Stimulated activated CD4-positive, alpha-beta T cell treated with anti-CD3 and anti-CD28 coated beads, TNF-alpha, amount 100 ng/mL, for 24 hours (primary cell): ENCODE measurements at places on chromosomes 2 and 18.

DNA sequence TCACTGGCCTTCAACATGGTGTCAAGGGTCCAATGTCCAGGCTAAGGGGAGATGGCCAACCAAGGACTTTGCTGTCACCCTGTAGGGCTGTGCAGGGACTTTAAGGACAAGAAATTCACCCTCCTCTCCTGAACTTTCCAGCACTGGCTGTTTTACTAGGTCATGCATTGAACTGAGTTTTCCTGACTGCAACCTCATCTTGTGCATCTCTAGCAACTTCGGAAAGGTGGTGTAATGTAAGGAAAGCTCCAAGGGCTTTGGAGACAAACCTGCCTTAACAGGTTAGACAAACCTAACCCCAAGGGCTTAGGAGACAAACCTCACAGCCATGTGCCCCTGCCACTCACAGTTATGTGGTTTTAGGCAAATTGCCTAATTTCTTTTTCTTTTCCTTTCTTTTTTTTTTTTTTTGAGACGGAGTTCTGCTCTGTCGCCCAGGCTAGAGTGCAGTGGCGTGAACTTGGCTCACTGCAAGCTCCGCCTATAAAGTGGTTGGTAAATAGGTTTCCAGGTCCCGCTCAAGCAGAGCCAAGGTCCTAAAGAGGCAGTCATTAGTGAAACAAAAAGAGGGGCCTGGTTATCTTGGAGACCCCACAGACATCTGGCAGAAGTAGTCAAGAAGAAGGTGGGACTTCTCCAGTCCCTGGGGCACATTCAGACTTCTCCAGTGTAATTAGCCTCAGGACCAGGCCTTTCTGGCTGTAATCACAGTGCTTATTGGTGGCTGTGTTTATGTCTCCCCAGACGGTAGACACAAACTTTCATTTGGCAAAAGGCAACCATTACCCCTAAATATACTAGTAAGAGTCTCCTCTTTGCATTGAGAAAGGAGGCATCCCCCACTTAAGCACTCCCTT lies 37.6 kb upstream of the PMAIP1 start:
- no peak for DNase-seq

- no peak for DNase-seq
Measured at GRCh38 chr18:67400502-67401117, 115.9 kb downstream of the DSEL start.

DNA sequence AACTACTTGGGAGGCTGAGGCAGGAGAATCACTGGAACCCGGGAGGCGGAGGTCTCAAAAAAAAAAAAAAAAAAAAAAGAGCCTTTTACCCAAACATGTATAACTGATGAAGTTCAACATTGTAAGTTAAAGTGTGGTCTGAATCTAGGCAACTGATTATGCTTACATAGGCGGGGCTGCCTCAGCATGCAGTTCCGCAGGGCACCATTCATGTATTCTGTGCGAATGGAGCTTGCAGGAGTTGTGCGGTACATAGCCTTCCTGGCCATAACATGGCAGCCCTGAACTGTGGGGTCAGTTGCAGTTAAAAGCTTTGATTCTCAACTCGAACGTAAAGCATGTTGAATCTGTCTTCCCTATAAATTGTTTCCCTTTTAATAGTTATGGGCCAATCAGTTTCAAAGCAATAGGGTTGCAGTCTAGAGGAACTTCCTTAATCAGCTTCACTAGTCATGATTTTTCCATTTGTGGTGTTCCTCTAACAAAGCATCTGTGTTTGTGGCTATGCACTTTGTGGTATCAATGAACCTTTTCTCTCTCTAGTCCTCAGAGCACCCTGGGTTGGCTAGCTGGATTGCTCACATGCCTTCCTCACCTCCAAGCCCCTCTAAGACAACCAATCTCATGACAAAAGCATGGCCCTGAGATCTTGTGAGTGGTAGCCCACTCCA lies 30.6 kb upstream of the CEP68 start:
- DNase-seq = no peak

- DNase-seq = no peak
Measured at GRCh38 chr2:56314371-56314770, 130.6 kb downstream of the CCDC85A start.

DNA sequence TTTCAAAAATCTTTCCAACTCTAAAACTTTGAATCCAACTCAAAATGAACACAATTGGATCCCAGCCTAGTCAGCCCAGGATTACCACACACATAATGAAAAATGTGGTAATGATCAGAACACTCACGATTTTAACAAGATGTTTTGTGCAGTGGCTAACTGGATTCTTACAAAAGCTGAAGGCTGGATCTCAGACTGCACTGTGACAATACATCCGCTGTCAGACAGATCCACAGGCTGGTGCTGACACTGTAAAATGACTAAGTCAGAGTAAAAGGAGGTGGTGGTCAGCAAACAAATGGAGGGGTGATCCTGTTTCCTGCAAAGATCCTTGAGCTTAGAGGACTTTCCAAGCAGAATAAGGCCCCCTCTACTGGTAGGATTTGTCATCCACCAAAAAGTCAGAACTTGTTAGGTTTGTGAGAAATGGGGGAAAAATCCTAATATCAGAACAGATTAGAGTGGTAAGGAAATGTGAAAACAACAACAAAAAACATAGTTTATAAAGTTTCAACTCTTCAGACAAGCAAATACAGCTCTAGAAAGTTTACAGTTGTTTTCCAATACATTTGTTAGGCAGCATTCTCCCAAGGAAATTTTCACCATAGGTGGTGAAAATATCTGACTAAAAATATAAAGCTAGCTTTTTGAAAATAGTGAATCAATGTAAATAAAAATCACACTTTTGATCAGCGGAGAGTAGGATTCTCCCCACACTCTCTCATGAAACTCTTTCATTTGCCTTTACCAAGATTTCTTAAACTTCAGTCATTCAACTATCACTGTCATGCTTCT lies 211.9 kb downstream of the AGPS start:
- no peak for DNase-seq

- peak; percentile 32 for DNase-seq
Measured at GRCh38 chr2:221517696-221518151, 54.4 kb downstream of the EPHA4 start.

GRCh38 chr2:233565685-233566140 lies 869 bp downstream of the USP40 start:
- no peak for DNase-seq

DNA sequence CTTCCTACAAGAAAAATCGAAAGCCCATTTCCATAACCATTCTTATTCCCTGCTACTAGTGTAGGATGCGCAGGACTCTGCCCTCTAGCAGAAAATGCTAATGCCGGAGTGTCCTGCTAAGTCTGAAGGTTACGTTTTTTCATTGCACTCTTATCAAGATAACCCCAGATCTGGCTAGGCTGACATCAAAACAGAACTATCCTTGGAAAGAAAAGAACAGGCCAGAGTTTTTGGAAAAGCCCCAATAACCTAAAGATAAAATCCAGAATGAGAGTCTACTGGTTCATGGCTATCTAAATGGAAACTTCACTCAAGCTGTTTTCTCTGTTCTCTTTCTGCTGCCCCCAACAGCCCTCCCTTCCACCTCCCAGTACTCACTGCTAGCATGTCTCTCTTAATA lies 913 bp downstream of the RNF152 start:
- no peak for DNase-seq

GRCh38 chr2:233068762-233069418 lies 8.7 kb downstream of the INPP5D start:
- no peak for DNase-seq

DNA sequence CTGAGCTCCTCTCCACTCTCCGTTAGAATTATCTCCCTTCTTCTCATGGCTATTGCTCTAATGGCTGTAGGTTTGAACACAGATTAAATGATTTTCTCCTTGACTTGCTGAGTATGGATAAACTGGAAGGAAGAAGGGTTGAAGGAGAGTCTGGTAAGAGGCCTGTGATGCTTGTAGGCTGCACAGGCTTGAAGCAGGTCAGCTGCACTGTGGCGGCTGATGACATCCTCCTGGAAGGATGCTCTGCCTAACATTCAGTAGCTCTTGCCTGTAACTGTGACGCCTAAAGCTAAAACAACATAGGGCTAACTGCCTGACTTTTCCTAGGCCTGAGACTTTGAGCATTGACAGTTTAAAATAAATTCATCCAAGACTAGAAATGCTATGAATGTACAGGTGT lies 166.3 kb downstream of the MREG start:
- DNase-seq = no peak

GRCh38 chr2:18005411-18005810 lies 126.9 kb downstream of the KCNS3 start:
- no peak for DNase-seq

GRCh38 chr2:28713577-28714298 lies 37.9 kb upstream of the PPP1CB start:
- no peak for DNase-seq

- DNase-seq = no peak
Measured at GRCh38 chr2:72797740-72798139, 28.1 kb downstream of the EXOC6B start.

GRCh38 chr2:106163948-106164545 lies 30.1 kb downstream of the UXS1 start:
- DNase-seq = no peak

- DNase-seq = no peak
Measured at GRCh38 chr2:202790676-202791075, 80.9 kb downstream of the ICA1L start.

DNA sequence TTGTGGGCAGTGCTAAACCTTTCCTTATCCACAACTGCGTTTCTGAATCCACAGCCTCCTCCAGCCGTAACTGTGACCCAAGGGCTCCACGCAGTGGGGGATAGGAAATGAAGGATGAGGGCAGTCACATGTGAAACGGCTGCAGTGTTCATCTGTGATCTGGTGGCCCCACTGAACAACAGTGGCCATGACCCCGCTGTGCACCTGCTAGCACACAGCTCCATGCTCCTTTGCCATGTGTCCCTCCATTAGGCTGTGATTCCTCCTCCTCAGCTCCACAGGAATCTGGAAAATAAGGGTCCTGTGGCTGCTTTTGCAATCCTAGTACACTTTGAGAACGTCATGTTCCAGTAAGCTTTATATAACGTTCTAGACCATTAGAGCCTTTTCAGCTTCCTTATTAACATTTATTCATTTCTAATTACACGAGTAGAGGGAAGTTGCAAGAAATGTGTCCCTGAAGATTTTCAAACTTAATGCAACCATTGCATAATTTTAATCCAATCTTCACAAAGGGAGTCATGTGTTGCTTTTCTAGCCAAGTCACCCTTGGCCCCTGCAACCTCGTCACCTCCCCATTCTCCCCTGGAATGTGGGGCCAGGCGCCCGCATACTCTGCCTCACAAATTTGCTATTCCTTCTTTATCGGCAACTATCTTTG lies 7.1 kb upstream of the NAPG start:
- DNase-seq = no peak

- no peak for DNase-seq
Measured at GRCh38 chr2:858646-859045, 92.0 kb upstream of the SNTG2 start.

- DNase-seq = no peak
Measured at GRCh38 chr18:58937071-58937886, 72.6 kb downstream of the ZNF532 start.

GRCh38 chr2:55093381-55093780 lies 43.1 kb upstream of the RTN4 start:
- no peak for DNase-seq

- DNase-seq = no peak
Measured at GRCh38 chr18:63162271-63163014, 157.1 kb downstream of the BCL2 start.

DNA sequence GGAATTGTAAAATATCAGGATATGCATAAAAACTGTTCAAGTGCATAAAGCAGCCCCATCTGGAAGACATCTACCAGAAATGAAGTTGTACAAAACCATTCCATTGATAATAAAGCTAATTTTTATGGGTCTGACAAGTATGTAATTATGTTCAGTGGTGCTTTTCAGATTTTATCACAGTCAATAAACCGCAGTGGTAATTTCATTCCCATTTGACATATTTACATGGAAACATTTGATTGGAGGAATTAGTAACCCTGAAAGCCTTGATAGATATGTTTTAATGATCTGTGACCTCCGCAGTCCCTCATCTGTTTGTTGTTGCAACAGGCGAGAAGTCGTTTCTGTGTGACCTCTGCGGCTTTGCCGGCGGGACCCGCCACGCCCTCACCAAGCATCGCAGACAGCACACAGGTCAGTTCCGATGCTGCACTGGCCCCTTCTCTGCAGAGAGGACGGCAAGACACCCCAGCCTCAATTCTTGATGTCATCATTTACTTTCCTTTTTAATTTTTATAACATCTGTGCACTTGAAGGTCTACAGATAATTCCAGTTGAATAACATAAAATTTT lies 283.1 kb downstream of the ZNF407 start:
- DNase-seq = no peak

- DNase-seq = no peak
Measured at GRCh38 chr18:22490429-22490846, 72.7 kb upstream of the CTAGE1 start.

DNA sequence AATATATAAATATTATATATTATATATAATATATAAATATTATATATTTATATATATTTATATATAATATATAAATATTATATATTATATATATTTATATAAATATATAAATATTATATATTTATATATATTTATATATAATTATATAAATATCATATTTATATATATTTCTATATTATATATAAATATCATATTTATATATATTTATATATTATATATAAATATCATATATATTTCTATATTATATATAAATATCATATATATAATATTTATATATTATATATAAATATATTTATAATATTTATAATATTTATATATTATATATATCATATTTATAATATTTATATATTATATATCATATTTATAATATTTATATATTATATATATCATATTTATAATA lies 321.4 kb downstream of the CDH2 start:
- DNase-seq = no peak

DNA sequence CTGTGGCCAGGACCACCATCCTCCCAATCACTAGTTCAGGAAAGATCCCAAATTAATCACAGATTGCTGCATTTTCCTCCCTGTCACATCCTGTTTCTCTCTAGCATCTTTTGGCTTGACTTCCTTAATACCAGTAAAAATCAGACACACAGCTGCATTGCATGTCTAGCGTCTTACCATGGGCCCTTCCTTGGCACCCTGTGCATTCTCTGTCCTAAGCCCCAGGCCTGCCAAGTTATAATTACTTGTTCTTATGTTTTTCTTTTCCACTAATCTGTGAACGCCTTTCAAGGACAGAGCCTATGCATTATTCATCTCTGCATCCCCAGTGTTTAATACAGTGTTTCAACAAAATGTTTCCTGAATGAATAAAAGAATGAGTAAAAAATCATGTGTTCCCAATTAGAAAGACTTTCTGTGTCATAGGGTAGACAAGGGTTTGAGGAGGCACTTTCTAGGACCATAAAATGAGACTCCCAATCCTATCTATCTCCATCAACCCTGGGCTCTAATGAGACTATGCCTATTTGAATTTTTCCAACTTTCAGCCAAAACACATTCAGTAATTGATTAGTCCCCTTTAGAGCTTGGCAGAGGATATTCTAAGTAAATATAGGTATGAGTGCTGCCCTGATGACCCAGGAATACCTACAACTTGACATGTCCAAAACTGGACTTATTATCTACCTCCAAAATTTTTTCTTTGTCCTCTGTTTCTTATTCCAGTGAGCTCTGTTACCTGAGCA lies 10.3 kb upstream of the NT5C1B start:
- no peak for DNase-seq
